Activated T-helper 9 cell treated with anti-CD3 and anti-CD28 coated beads, Interleukin-2, amount 50 U/mL, for 16 hours (primary cell): ENCODE measurements at places on chromosomes 5 and 9.

- DNase-seq, result no peak
Measured at GRCh38 chr9:70263421-70263820, 4.6 kb downstream of the SMC5 start.

DNA sequence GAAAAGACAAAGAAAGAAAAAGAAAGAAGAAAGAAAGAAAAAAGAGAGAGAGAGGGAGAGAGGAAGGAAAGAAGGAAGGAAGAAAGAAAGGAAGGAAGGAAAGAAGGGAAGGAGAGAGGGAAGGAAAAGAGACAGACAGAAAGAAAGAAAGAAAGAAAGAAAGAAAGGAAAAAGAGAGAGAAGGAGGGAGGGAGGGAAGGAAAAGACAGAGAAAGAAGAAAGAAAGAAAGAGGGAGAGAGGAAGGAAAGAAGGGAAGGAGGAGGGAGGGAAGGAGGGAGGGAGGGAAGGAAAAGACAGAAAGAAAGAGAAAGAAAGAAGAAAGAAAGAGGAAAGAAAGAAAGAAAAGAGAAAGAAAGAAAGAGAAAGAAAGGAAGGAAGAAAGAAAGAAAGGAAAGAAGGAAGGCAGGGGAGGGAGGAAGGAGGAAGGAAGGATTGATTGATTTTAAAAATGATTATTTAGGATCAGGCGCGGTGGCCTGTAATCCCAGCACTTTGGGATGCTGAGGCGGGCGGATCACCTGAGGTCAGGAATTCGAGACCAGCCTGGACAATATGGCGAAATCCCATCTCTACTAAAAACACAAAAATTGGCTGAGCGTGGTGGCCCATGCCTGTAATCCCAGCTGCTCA lies 23.3 kb upstream of the TOR1B start:
- DNase-seq, result no peak

GRCh38 chr5:137699336-137700281 lies 36.3 kb downstream of the KLHL3 start:
- DNase-seq, result no peak

- no peak for DNase-seq
Measured at GRCh38 chr9:79165020-79165780, 406.6 kb upstream of the TLE4 start.

- no peak for DNase-seq
Measured at GRCh38 chr9:14179449-14179848, 134.5 kb downstream of the NFIB start.

DNA sequence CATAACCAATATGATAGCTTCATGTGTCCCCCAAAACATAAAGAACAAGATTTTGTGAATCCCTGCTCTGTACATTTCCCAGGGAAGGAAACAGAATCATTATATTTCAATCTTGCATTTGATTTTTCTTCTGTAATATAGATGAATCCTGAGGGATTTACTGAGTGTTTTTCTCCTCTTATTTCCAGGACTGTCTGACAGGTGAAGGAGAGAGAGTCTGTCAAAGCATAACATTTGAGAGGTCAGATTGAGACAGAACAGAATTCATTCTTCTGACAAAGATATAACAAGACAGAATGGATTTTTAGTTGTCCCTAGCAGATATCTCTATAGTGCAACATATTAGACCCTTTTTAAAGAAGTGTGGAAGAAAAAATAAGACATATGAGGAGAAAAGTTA lies 354.5 kb upstream of the IZUMO3 start:
- no peak for DNase-seq

- DNase-seq, result no peak
Measured at GRCh38 chr5:57082441-57083067, 91.3 kb upstream of the GPBP1 start.

- DNase-seq, result no peak
Measured at GRCh38 chr9:96108691-96109380, 193.1 kb downstream of the HSD17B3 start.

DNA sequence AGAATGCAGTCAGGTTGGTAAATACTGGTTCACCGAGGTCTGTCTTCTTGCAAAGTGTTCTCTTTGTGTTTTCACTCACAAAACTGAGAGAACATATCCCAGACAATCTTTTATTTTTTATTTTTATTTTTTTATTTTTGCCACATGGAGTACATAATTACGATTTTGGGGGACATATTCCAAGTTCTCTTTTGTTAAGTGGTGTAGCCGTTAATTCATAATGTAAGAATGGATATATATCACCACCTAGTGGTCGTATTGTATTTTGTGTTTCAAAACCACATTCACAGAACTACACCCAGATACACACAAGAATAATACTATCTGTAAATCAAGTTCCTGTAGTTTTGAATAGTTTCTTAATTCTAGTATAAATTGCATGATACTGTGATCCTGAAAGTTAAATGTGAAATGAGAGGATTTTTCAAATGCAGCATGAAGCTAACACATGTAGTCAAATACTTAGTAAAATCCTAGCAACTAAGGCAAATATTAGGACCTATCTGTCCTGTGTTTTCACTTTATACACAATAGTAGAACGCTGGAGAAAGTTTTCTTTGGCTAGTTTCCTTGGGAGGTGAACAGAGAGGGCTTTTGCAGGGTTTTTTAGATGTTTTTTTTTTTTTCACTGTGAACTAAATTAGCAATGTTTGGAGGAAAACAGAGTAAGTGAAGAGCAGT lies 92.7 kb downstream of the VCAN start:
- DNase-seq, result no peak

GRCh38 chr9:4145482-4145881 lies 154.4 kb downstream of the GLIS3 start:
- DNase-seq, result no peak

- DNase-seq, result no peak
Measured at GRCh38 chr5:111772456-111773122, 15.6 kb upstream of the NREP start.

GRCh38 chr5:98935206-98935605 lies 6.4 kb upstream of the CHD1 start:
- no peak for DNase-seq

GRCh38 chr5:111248571-111248970 lies 24.4 kb downstream of the CAMK4 start:
- no peak for DNase-seq

GRCh38 chr5:158155067-158155466 lies 296.1 kb upstream of the CLINT1 start:
- no peak for DNase-seq

DNA sequence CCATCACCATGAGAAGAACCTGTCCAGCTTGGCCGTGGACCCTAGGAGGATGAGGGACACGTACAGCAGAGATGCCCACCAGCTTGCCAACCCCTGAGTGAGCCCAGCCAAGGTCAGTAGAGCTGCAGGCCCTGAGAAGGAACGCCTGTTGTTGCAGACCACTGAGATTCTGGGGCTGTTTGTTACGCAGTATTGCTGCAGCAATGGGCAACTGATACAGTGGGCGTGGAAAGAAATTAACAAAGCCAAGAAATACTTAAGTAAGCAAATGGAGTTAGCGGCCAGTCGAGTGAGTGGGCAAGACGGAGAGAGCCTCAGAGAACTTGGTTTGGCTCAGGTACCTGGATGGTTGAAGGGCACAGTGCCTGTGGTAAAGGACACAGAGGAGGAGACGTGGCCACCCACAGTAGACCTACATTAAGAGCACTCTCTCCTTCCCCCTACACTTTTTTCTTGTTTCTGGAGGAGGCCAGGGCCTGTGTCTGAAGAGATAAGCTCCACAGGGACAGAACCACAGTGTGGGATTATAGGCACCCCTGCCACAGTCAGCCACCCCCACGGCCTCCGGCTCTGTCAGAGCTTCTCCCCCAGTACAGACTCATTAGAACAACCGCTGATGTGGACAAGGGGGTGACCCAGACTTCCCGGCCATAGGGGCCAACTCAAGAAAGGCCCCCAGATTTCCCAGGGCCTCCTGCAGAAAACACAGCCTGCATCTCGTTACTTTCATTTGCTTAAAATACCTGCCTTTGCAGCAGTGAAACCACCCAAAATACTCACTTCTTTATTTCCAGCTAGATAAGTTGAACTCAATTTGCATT lies 40.1 kb upstream of the GRHPR start:
- DNase-seq, result no peak
